Hypothalamus (tissue), 51 donors: ENCODE measurements at places on chromosomes 1 and 21.

DNA sequence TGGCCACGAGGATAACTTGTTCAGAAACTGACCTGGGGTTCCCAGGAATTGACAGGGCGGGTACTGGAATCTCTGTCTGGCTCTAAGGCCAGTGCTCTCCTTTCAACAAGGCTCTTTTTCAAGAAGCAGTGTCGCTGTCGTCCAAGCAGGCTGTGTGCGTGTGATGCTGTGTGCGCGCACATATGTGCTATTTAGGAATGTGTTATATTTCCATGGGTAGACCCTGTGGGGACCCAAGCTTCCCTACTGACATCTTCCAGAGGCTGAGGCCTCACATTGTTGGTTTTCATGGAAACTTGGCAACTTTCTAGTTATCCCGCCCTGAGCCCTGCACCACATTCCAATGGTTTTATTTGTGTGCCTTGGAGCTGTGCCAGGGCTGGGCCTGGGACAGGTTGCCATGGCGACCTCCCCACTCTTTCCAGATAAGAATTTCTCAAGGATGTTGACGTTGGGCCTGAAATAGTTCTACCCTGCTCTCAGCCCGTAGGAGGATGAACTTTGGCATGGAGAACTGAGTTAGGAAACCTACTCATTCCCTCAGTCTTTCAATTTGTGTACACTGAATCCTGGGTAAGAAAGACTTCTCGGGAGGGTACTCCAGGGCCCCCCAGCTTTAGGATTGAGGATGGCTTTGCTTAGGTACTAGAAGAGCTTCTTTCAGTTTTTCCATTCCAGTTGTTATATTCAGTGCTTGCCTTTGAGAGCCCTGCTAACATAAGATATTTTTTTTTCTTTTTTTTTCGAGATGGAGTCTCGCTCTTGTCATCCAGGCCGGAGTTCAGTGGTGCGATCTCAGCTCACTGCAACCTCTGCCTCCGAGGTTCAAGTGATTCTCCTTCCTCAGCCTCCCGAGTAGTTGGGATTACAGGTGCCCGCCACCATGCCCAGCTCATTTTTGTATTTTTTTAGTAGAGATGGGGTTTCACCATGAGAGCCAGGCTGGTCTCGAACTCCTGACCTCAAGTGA lies 38.8 kb upstream of the SRSF10 start:
- DNase-seq: peak; percentile 28

DNA sequence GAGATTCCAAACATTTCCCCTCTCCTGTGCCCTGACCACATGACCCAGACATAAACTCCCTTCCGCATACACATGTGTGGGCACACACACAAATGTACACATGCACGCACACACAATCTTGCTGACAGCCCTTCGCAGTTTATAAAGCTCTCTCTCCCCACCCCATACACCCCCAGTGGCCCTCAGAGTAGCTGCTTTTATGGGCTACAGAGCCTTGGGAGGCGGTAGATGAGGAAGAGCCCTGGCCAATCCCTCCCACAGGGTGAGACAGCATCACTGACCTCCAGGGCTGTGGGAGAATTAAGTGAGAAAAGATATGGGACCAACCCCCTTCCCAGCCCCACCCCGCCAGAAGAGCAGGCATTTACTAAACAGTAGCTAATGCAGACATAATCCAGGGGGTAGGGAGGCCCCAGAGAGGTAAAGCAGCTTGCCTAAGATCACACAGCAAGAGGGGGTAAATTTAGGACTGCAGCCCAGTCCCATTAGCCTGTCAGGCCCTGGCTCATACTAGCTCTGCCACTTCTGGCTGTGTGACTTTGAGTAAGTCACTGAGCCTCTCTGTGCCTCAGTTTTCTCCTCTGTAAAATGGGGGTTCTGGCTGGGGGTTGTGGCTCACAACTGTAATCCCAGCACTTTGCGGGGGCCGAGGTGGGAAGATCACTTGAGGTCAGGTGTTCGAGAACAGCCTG lies 5.1 kb downstream of the SDC3 start:
- DNase-seq: no peak

DNA sequence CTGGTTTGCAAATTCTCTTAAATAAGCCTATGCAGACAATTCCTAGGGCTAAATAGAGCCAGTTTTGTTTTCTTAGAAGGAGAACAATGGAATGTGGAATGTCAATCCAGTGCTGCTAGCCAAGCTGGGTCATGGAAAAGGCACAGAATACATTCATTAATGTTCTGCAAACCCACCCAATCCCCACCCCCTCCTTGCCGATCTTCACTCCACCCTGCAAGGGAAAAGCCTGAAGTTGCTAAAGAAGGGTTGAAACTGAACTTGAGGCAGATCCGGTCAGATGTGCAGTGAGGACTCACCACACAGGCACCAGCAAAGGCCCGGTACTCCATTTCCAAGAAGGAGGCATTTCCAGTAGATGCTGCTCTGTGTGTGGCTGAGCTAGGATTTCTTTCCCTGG lies 179.6 kb downstream of the PLPP3 start:
- DNase-seq: no peak

DNA sequence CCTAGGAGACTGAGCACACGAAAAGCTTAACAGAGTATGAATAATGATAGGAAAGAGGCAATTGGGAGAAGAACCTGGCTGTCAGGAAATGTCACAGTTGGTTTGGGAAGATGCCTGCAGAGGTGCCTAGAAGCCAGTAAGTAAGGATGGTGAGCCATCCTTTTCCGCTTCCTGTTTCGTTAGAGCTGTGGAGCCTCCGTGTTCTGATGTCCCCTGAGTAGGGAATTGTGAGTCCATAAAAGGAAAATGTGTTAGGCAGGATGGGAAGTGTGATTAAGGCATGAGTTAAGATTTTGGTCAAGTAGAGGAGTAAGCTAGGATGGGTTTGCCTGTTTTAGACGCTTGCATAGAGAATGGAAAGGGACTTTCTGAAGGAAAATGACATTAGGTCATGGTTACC lies 9.0 kb downstream of the CLIC4 start:
- DNase-seq: no peak

GRCh38 chr1:30661311-30661710 lies 62.1 kb downstream of the MATN1 start:
- no peak for DNase-seq

GRCh38 chr21:41367301-41367944 lies 5.6 kb downstream of the MX2 start:
- DNase-seq: no peak

GRCh38 chr1:33280091-33280661 lies 23.9 kb downstream of the ZNF362 start:
- DNase-seq: no peak

GRCh38 chr1:154460695-154461260 lies 41.2 kb upstream of the TDRD10 start:
- no peak for DNase-seq

DNA sequence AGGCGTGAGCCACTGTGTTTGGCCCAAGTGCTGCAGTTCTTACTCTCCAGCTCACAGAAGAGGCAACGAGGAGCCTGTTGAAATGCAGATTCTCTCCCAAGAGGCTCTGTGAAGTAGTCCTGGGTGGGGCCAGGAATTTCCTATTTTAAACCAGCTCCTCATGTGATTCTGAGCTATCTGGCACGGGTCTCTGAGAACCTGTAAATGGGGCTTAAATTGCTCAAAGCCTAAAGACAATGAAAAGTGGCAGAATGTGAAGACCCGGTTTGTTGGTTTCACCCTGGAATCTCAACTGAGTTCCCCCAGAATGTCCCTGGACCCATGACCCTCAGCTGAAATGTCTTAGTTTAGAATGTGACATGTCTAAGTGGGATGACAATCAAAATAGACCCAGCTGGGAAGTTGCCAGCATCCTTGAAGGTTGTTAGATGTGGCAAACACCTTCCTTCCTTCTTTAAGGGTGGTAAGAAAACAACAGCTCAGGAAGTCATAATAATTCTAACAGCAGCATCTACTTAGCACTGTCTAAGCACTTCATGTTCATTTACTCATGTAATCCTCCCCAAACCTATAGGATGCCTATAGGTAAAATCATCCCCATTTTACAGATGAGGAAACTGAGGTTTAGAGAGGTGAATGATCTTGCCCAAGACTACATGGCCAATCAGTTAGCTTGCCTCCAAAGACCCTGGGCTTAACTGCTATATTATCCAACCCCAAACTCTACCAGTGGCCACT lies 20.9 kb upstream of the ATP5PO start:
- no peak for DNase-seq

DNA sequence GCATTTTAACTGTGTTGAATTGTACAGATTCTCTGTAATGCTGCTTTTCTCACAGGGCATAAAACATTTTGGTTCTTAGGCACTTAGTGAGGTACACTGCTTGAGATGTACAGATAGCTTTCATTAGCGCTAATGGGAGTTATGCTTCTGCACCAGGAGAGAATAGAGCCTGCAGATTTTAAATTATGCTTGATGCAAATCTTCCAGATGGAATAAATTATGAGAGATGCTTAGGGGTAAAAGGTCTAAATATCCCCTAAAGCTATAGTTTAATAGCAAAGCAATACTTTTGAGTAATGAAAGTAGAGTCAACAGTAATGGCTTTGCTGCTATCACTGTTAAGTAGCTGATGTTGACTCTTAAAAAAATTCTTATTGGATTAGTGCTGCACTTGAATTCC lies 248.9 kb downstream of the S1PR1 start:
- DNase-seq: no peak

GRCh38 chr1:8162168-8162567 lies 136.1 kb upstream of the ERRFI1 start:
- DNase-seq: no peak

DNA sequence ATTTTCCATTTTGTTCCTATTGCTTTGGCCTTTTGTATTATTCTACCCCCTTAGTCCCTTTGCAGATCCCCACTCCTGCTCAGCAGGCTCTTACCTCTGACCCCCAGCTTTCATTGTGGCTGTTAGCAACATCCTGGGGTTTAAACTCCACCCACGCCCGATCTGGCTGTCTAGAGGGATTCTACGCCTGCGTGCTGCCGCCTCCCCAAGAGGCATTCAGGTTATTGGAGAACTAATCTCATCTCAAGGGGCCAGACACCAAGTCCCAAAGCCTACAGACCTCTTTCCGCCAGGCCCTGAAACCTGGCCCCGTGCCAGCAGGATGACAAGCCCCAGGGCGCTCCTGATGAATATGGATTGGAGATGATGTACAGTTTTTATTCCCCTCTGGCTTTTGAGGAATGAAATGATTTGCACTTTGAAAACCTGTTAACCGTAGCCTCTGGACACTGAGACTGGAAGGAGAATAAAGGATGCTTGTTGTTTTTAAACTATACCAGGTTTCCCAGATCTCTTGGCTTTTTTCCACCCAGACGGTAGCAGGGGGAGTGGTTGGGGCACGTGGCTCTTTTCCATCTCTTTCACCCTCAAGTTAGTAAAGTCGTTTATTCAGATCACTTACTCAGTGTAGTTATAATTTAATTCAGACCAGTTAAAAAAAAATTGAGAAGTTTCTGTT lies 14.5 kb upstream of the IKBKE start:
- DNase-seq: no peak

GRCh38 chr1:7046314-7046713 lies 261.1 kb downstream of the CAMTA1 start:
- DNase-seq: peak; percentile 8

- DNase-seq: no peak
Measured at GRCh38 chr1:192311281-192311680, 5.5 kb upstream of the RGS21 start.

GRCh38 chr1:26991310-26992116 lies 2.0 kb upstream of the TRNP1 start:
- no peak for DNase-seq

DNA sequence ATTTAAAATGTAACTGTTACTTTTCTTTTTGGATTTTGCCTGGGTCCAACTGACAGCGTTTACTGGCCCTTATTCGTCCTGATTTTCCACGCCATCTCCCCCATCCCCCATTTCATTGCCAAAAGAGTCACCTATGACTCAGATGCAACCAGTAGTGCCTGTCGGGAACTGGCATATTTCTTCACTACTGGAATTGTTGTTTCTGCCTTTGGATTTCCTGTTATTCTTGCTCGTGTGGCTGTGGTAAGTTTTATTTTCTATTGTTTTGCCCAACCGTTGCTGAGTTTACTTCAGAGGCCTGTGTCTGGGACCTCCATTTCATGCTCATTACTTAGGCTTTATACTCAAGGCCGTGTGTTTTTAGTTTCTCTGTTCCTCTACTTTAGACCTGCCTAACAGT lies 9.3 kb downstream of the LEPR start:
- no peak for DNase-seq

DNA sequence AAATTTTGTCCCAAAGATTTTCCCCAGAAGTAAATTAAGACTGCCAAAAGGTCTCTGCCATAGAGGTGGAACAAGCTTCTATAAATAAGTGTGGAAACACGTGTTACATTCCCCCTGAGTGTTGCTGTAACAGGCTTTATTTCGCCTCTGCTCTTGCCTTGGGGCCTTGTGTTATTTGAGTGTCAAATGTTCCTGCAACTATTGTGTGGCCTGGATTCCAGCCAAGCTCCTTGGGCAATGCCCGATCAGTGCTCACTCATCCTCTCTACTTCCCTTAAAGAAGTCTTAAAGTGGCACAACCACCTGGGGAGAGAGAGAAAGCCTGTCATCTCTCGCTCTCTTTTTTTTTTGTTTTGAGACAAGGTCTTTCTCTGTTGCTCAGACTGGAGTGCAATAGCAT lies 156.7 kb downstream of the NR5A2 start:
- DNase-seq: no peak

DNA sequence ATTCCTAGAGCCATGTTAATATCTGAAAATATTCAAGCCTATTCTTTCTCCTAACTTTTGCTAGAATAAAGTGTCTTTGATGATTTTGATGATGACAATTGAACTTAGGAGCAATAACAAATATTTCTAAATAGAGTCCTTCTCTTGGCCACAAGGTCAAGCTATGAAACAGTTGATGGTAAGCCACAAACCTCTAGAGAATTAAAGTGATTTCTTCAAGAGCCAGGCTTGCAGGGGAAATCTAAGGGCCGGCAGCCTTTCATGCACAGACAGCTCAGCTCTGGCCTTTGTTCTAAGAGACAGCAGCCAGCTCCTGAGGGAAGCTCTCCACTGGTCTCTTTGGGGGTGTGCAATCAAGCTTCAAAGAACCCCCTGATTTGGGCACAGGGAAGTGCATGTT lies 59.0 kb downstream of the SUSD4 start:
- no peak for DNase-seq

GRCh38 chr1:58262702-58263101 lies 283.8 kb downstream of the OMA1 start:
- DNase-seq: no peak

DNA sequence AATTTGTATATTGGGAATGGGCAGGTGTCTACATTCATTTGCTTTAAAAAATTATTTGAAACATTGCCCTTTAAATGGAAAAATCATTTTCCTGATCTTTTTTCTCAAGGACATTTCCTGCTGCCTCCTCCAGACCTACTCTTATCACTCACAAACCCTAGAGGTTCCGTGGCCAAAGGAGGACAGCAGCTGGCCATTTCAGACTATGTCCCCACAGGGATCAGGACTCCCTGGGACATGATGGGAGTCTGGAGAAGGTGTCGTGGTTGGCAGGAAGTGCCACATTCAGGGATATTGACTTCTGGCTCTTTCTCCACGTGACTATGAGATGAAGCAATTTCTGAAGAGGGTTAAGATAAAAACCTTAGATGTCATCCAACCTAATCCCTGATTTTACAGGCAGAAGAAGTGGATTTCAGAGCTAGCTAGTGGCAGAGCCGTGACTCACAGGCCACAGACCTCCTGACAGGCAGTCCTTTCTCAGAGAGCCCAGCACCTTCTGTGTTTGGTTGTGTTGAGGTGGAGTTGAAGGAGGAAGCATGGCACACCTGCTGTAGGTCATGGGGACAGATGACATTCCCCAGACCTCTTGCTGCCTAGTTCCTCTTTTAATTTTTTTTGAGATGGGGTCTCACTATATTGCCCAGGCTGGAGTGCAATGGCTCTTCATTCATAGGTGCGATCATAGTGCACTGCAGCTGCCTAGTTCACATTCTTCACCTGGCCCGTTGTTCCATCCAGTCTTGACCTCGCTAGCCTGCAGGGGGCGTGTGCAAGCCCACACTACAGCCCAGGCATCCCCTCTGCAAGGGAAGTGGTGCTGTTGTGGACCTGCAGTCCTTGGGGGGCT lies 25.5 kb upstream of the IL10 start:
- no peak for DNase-seq
